ENCODE measurements at places on chromosomes 2 and 18.

DNA sequence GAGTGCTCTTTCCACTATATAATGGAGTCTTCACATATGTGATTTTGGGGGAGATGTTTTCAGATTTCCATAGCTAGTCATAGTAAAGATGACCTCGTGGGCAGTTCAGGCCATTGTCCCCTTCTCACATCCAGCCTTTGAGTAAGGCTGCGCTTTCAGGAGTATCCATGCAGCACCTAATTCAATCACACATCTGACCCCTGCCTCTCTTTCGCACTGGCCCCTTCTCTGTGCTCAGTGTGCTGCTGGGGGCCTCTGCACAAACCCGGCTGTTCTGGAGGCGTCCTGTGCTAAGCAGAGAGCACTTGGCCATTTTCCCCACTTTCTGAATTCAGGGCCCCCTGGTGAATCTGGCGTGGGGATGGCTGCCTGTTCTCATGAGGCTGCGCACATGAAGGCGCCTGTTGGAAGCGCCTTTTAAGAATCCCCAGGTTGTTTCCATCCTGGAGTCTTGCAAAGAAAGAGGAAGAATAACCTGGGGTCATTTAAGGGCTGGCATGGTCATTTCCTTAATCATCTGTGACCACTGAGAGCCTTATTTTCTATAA, 96.0 kb upstream of the ALPP start:
- no peak for DNase-seq

DNA sequence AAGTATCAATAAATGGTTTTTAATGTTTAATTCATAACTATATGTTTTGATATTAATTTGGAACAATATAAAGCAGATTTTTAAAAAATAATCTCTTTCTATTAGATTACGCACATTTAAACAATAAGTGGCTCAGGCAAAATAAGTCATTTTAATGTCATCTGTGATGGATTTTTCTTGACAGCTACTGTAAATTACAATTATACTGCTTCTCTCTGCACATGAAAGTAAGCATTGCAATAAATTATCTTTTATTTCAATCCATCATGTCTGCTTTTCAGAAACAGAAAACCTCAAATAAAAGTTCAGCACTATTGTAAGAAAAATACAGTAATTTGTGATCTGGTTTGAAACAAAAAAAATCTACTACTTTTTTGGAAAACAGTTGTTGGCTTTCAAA, 11.1 kb upstream of the DLX1 start:
- DNase-seq: no peak

DNA sequence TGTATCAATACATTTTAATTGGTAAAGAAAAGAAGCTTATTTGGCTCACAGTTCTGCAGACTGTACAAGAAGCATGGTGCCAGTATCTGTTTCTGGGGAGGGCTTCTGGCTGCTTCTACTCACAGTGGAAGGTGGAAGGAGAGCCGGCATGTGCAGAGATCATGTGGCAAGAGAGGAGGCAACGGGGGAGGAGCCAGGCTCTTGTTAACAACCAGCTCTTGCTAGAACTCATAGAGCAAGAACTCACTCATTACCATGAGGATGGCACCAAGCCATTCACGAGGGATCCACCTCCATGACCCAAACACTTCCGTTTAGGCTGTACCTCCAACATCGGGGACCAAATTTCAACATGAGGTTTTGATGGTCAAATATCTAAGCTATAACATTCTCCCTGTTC, 7.5 kb downstream of the PARD6G start:
- no peak for DNase-seq

GRCh38 chr18:75654851-75655751, 227.6 kb upstream of the SMIM21 start:
- DNase-seq: no peak

- DNase-seq: no peak
Observed at GRCh38 chr2:9552219-9553178, 3.1 kb downstream of the ADAM17 start.

- DNase-seq: no peak
Observed at GRCh38 chr2:209095432-209095831, 328.4 kb upstream of the MAP2 start.

- DNase-seq: no peak
Observed at GRCh38 chr2:12417786-12418185, 298.9 kb upstream of the TRIB2 start.

DNA sequence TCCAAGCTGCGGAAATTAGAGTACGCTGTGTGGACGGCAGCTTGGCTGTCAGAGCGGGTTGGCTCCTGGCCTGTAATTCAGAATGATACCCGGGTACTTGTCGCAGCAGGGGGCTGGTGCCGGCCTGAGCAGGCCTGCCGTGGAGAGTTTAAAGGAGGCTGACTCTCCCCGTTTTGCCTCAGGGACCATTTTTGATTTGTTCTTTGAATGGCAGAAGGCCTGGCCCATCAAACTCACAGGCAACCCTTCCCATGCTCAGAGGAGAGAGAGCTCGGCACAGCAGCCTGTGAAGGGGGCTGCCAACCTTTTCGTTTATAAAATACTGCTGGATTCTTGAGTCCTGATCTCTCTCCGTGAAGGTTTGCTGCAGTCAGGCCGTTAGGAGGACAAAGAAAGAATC, 151.3 kb downstream of the KLHL29 start:
- no peak for DNase-seq

GRCh38 chr18:57916684-57917083, 113.6 kb upstream of the ATP8B1 start:
- DNase-seq: no peak

- no peak for DNase-seq
Observed at GRCh38 chr2:171688129-171688465, 828 bp downstream of the DYNC1I2 start.

DNA sequence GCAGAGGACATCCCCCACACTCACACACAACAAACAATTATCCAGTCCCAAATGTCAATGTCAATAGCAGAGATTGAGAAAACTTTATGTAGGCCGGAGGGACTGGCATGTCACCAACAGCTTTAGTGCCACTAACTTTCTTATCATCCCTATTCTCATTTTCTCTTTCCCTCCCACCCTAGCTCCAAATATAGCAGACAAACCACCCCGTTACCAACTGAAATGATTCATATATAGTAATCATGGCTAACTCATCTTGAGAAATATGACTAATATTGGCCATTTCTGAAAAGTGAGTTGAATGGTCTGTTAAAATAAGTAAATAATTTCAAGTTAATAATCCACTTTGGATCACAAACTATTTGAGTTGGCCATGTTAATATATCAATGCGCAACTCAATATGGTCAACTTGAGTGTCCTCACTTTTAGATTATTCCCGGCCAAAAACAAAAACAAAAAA, 242.1 kb upstream of the RND3 start:
- DNase-seq: no peak

DNA sequence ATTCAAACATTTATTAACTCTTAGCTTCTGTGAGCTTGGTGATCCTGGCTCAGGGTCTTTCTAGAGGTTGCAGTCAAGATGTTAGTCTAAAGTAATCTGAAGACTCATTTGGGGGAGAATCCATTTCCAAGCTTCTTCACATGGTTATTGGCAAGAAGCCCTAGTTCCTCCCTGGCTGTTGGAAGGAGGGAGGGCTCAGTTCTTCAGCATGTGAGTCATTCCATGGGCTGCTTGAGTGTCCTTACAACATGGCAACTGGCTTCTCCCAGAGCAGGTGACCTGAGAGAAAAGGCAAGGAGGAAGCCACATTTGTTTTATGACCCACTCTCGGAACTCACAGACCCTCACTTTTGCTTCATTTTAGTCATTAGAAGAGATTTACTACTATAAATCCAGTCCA, 10.6 kb upstream of the C2orf74 start:
- DNase-seq: no peak

DNA sequence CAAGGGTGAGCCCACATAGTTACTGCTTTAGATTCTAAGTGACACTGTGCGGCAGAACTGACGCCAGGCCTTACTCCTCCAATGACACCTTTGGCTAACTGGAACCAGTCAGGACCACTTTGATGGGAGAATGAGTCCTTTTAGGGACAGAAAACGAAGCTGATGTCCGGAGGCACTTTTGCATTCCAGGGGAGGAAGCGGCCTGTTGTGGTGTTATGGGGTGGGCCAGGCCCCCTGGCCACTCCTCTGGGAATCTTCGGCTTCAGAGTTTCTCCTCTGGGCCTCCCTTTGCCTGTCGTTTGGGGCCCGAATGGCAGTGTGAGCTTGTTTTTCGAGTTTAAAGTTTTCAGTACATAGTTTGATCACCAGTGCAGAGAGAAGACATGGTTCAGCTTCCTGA, 65.9 kb downstream of the MBP start:
- DNase-seq: no peak

- DNase-seq: no peak
Observed at GRCh38 chr2:149226790-149227189, 103.6 kb upstream of the LYPD6 start.

GRCh38 chr18:3935305-3935704, 485.3 kb downstream of the TGIF1 start:
- no peak for DNase-seq

DNA sequence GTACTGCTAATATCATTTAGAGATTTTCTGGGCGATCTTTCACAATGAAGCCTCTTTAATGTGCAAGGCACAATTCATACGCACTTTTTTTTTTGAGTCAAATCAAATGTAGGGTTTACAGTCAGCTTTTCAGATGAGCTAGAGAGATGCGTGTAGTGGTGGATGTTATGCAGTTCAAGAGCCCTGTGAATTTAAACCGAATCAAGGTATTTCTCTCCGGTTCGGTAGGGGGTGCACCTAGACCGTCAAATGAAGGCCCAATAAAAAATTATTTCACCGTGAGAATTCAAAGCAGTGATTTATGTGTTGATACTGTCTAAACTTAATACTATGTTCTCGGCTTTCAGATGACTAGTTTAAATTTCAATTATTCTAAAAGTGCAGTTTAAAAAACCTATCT, 1.1 kb downstream of the PTH2R start:
- DNase-seq: no peak

DNA sequence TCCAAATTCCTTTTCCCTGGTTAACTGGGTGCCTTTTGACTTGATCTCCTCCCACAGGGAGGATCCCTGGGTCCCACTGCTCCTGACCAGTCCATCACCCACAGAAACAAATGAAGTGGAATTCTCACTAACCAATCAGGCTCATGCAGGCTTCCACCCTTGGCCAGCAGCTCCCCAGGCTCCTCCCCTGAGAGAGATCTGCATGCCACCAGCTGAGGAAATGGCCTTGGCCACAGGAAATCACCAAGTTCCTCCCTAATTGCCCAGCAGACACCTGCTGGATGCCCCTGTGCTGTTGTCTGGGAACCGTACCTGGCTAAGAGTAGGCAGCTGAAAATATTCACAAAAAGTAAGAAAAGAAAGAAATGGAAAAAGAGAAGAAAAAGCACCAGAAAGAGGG, 207.4 kb downstream of the NCK2 start:
- DNase-seq: no peak

DNA sequence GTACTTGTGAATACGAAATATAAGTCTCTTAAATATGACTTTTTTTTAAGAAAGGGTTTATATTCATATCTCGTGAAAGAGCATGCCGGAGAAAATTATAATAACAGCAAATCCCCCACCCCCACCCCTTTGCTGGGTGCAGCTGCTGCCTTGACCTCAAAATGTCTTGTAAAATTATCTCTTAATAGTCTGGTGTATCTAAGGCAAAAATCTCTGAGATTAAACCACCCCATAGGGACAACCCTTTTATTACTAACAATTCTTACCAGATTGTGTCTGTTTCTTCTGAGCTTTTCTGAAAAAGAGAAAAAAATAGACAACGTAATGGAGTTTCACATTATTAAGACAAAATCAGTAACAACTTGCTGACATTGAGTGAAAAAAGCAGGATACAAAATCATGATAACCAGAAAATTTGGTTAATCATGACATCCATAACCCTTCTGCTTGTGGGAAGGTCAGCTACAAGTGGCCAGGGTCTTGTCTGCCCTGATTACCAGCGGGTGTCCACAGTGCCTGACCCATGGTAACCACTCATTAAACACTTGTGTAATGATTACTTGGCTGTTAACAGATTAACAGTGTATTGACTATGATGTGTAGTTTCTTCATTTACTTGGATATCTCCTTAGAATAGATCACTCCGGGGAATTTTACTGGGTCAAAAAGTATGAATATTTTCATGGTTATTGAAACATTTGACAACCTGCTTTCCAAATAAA, 1.5 kb downstream of the STRADB start:
- DNase-seq: no peak

All from stimulated activated CD8-positive, alpha-beta memory T cell treated with anti-CD3 and anti-CD28 coated beads, Interleukin-7, amount 100 ng/mL, for 48 hours (primary cell).